ENCODE measurements at places on chromosomes 1 and 21. TPM values are rescaled to one million over a fixed set of nuclear protein-coding genes. Genes with fewer than 3 reads are reported as not detected.

KRTAP21-2 gene
- not detected for total RNA-seq

FAM177B gene
- 1.1 TPM for total RNA-seq

FGR gene
- total RNA-seq = 23.3 TPM

CNR2 gene
- total RNA-seq = 0.57 TPM

ATP1A4 gene
- 0.19 TPM for total RNA-seq

DNA sequence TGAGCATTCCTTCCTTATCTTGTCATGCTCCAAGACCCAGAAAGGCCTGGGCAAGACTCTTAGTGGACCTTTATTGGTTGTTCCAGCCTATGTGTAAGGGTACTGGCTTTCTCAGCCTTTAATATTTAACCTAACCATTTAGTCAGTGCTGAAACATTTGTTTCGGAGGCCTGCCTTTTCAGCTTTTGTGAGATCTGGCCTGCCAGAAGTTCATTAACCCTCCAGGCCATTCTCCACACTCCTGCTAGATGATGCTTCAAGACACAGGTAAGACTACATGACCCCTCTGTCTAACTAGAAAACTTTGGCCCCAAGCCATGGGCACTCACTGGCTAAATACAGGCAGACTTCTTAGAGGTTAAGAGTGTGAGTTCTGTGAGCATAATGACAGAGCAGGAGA is 138.4 kb upstream of the ZP4 start:
- no peak for DNase-seq

- no peak for DNase-seq
These were observed 92.3 kb downstream of the KCNN3 start for GRCh38 chr1:154777781-154778180.

DNA sequence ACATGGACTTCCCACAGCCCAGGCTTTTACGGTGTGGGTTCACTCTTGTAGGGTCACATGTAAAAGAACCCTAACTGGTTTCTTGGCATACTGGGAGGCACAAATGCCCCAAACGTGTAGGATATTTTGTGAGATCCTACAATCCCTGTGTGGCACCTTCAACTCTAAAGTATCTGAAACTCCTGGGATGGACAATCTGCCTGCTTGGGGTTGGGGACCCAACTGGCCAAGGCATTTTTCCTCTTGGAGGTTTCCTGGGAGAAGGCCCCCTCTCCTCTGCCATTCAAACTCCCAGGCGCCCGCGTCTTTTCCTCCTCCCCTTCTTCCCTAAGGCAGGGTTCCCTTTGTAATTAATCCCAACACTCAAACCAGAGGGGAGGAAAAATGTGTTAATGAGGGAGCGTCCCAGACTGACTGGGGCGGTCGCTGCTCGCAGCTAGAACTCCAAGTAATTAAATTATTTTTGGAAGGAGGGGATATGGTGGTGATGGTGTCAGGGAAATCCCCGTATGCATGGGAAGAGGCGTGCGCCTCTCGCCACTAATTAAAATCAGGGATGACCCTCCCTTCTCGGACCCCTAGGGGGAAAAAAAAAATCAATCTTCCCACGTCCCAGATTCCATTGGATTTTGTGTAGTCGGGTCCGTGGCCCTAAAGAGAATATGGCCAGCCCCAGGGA is 681 bp upstream of the VANGL2 start:
- no peak for DNase-seq

- DNase-seq = no peak
These were observed 325.1 kb downstream of the HHAT start for GRCh38 chr1:210653771-210654170.

- DNase-seq = peak; percentile 50
These were observed 3.6 kb upstream of the VWA1 start for GRCh38 chr1:1431845-1432273.

GRCh38 chr1:116521186-116521585 is 49.6 kb downstream of the CD58 start:
- DNase-seq = no peak

GRCh38 chr1:219459351-219460080 is 153.4 kb downstream of the ZC3H11B start:
- no peak for DNase-seq

DNA sequence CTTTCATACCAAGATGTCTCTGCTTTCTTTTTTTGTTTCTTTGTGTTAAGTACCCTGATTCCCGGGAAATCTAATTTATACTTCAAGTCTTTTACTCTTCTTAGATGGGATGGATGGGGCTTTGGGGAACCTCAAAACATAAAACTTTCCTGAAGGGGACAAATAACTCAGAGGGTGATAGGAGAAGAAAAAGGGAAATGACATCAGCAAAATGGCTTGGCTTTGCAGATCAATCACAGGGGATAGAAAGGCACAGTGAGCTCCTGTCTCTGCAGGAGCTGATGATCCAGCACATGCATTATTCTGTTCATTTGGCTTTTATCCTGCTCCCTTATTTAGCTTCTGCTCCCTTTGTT is 1.4 kb upstream of the CA14 start:
- no peak for DNase-seq

Data from kidney (tissue), 22 donors.